NCI-H1694 treated with DMSO at 0.1 percent for 48 hours (cell line): ENCODE measurements at places on chromosomes 12 and 14.

GRCh38 chr12:52151837-52152783 lies 39.7 kb downstream of the KRT80 start:
- DNase-seq: no peak

DNA sequence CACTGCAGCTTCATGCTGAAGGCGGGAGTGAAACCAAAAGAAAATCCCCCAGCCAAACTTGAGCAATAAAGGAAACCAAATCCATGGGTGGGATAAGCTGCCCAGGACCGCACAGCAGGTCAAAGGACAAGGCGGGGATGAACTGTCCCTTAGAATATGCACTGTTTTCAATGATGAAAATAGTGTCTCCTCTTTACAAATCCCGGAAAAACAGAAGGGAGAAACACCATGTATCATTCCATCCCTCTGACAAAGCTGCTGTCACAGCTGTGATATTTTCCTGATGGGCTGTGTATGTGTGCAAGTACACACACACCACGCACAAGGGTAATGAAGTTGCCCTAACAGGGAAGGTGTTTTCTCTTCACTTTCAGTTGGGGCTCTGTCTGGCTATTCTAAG lies 70.3 kb downstream of the ACTN1 start:
- DNase-seq: no peak

GRCh38 chr12:2356601-2357125 lies 303.9 kb downstream of the CACNA1C start:
- no peak for DNase-seq

DNA sequence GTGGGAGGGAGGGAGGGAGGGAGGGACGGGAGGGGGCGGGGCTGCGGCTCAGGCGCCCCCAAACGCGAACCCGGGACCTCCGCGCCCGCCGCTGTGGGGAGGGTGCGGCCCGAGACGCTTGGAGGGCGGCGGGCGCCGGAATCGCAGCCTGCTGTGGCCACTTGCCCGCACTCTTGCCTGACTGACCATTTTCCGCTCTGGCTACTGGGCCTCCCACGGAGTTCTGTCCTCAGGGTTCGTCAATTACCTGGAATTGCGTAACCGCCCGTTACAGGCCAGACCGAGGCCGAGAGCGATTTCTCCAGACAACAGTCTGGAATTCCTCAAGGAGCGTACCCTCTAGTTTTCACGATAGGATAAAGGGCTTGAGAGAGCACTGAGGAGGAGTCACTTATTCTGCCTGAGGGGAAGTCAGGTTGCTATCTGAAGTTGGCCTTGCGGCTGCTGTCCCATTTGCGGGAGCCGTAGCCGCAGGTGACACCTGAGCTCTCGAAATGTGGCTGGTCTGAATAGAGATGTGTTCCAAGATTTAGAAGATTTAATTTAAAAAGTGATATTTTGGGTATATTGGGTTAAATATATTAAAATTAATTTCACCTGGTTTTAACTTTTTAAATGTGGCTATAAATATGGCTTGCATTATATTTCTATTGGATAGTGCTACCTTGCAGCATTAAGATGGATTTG lies 446 bp upstream of the ZNF641 start:
- DNase-seq: no peak

DNA sequence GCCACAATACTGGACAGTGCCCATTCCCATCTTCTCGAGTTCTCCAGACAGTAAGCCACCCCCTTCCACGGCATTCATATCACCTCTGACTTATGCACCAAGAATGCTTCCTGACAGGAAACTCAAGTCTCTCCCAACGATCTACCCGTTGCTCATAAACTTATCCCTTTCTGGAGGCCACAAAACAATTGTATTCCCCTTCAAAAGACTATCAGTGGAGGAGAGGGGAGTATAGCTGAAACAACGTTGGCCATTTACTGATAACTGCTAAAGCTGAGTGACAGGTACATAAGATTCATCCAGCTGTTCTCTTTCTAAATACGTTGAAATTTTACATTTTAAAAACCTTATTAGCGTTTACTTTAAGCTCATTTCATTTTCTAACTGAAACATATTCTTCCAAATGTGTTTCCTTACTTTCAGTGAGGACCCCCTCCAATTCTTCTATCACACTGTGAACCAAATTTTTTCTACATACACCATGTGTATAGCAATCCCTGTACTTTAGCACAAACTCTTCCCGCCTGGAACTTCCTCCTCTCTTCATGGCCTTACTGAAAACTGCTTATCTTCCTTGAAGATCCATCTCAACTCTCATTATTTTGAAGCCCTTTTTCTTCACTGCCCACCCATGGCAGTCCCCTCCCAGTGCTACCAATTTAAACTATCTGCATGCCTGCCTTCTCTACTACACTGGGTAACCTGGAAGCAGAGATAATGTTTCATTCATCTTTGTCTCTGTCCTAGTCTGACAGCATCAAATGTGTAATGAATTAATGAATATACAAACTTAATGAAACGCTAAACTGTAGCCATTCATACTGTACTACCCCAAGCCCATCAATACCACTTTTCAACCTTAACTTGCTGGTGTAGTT lies 28.8 kb downstream of the ATXN2 start:
- no peak for DNase-seq

DNA sequence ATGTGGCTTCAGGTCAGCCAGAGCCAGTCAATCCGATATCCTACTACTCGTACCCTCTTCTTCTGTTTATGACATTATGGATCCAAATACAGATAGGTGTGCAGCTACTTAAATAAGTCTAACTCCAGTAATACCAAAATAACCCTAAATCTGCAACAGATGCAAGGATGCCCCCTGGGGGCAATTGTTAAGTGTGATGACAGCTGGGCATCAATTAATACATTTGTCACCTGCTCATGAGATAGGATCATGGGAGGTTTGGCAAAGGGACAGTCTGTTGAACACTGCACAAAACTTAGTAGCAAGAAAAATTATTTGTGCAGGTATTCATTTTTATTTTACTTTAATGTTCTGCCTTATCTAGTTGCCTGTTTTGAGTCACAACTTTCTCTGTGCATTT lies 83.2 kb downstream of the SLC38A6 start:
- DNase-seq: peak; percentile 8

DNA sequence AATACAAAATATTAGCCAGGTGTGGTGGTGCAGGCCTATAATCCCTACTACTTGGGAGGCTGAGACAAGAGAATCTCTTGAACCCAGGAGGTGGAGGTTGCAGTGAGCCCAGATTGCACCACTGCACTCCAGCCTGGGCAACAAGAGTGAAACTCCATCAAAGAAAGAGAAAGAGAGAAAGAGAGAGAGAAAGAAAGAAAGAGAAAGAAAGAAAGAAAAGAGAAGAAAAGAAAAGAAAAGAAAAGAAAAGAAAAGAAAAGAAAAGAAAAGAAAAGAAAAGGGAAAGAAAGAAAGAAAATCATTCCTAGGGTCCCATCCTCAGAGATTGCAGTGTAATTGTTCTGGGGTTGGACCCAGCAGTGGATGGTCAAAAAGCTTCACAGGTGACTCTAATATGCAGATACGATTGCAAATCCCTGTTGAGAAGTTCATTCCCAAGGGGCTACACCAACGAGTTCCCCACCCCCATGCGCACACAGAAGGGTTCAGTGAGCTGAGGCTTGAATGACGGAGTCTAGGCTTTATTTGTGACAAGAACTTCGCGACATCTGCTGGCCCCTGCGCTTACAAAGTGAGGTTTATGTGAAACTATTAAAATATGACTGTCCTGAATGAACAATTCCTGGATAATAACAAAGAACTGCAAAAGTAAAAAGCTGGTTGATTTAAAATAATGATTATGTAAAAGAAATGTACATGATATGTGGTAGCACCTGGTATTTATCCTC lies 17.4 kb upstream of the RNASE12 start:
- no peak for DNase-seq
